Vagina (tissue), 2 donors: ENCODE measurements at places on chromosomes 5 and 9.
A peak's percentile ranks its signal among the peaks of the same experiment; 100 is the strongest.

- H3K4me1 ChIP-seq, result peaks cover 14% of the 10 kb centered on the region
- no peak overlapping the region for H3K27ac ChIP-seq
Measured at GRCh38 chr5:170278611-170279458, 18.7 kb downstream of the LCP2 start.

DNA sequence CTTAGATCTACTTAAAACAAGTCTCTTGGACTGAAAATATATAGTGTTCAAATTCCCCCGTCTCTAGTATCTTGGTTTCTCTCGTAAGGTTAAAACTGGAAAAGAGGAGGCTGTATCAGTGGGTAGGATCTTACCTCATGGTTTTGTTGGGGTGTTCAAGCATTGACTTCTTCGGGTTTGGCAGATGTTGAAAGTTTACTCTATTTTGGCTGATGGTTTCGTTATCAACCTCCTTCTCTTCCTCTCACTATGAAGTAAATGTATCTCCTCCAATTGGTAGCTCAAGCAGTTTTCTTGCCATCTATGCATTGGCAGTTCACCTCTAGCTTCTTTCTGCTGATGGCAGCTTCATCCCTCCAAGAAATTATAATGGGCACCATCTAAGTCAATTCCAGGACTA, 506.5 kb upstream of the GRIN3A start:
- no peaks in the 10 kb centered on the region for H3K27me3 ChIP-seq
- no peaks in the 10 kb centered on the region for H3K36me3 ChIP-seq
- H3K27ac ChIP-seq, result no peak overlapping the region
- H3K4me3 ChIP-seq, result no peak overlapping the region
- H3K4me1 ChIP-seq, result no peaks in the 10 kb centered on the region

DNA sequence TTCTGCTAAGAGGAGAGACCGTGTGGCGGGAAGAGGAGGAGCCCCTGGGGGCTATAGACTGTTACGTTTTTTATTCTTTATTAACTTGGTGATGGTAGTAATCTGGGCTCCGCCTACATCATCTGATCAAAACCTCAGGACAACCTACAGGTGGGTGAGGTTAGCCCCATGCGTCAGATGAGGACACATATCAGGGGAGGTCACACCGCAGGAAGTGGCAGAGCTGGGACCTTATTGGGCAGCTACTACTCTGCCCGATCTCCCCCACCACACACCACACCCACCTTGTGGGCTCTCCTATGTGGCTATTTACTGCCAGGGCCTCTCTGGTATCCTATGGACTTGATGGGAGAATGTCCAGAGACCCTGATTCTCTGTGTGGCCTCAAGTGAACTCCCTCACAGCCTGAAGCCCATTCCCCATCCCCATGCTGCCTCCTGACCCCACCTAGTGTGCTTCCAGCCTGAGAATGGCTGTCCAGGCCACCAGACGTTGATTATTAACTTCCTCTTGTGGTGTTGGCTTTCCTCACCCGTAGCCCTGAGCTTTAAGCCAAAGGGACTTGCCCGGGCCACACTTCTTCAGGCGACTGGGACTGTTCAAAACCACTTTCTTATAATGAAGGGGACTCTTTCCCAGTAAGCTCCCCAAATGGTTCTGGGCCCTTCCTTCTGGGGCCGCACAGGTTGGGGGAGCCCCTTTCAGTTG, 8.2 kb downstream of the UNC5A start:
- no peak for DNase-seq
- no peaks in the 10 kb centered on the region for H3K27me3 ChIP-seq
- H3K4me3 ChIP-seq, result no peak overlapping the region
- H3K4me1 ChIP-seq, result peaks cover 17% of the 10 kb centered on the region

GRCh38 chr5:168779333-168779732, 200.2 kb upstream of the PANK3 start:
- no peaks in the 10 kb centered on the region for H3K4me1 ChIP-seq
- no peak overlapping the region for H3K4me3 ChIP-seq

DNA sequence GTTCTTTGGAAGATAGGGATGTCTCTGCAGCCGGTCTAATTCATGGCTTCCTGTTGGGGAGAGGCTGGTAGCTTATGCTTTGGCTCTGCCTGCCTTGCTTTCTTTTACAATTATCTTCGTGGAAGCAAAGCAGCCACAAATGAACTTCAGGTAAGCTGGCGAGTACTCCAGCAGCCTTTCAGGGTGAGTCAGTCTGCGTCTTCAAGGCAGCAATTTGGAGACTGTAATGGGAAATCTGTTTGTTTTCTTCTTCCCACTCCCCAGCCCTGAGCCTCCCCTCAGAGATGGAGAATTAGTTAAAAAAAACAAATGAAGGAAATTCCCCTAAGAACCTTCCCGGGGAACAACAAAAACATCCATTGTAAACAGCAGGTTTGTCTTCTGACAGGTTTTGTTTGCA, 100.1 kb downstream of the PSAT1 start:
- H3K36me3 ChIP-seq, result no peaks in the 10 kb centered on the region
- H3K4me1 ChIP-seq, result no peaks in the 10 kb centered on the region
- no peak overlapping the region for H3K4me3 ChIP-seq
- H3K27me3 ChIP-seq, result no peaks in the 10 kb centered on the region

DNA sequence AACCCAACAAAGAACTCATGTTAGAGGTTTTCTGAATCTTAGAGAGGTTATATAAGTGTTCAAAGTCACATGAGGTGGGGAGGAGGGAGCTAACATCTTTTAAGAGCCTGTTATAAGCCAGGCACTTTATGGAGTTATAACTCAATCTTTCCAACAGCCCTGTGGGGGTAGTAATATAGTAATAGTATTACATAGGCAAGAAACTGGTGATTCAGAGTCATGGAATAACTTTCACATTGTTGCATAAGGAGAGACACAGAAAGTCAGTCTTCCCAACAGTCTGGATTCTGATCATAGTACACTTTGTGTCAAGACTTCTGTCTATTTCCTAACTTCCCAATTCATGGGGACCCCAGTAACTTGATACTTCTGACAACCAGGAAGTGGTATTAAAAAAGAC, 89.2 kb downstream of the ACER2 start:
- H3K4me1 ChIP-seq, result no peaks in the 10 kb centered on the region
- no peak overlapping the region for H3K4me3 ChIP-seq
- no peaks in the 10 kb centered on the region for H3K36me3 ChIP-seq
- H3K27me3 ChIP-seq, result no peaks in the 10 kb centered on the region
- no peak overlapping the region for H3K27ac ChIP-seq
- DNase-seq, result no peak

DNA sequence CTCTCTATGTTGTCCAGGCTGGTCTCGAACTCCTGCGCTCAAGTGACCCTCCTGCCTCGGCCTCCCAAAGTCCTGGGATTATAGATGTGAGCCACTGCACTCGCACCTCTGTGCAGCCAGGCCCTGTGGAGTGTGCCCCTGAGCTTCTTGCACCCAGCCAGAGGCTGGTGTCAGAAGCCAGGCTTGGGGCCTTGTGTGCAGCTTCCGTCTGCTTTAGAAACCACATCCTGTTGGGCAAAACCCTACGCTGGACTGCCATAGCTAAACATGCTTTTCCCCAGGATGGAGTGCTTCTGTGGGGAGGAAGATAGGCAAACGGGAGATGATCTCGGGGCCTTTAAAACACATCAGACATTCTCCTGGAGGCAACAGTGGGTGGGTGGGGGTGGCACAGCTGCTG, 40.1 kb downstream of the PRRT1B start:
- no peaks in the 10 kb centered on the region for H3K27me3 ChIP-seq
- no peak overlapping the region for H3K27ac ChIP-seq
- H3K4me3 ChIP-seq, result no peak overlapping the region
- no peaks in the 10 kb centered on the region for H3K36me3 ChIP-seq
- DNase-seq, result no peak

DNA sequence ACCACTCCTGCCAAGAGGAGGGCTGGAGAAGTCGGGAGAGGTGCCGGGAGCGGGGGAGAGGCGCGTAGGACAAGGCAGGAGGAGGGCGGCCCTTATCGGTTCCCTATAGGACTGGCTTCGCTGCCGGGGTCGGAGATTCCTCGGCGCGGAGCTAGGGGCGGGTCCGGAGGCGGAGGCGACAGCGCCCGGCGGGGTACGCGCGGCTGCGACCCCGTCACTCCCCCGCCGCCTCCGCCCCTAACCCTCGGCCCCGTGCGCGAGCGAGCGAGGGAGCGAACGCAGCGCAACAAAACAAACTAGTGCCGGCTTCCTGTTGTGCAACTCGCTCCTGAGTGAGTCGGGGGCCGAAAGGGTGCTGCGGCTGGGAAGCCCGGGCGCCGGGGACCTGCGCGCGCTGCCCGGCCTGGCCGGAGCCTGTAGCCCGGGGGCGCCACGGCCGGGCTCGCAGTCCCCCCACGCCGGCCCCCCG, 2.0 kb downstream of the GLIS3 start:
- H3K27ac ChIP-seq, result peak overlapping the region; percentile 92
- no peaks in the 10 kb centered on the region for H3K27me3 ChIP-seq
- peaks cover 19% of the 10 kb centered on the region for H3K4me1 ChIP-seq
- no peaks in the 10 kb centered on the region for H3K36me3 ChIP-seq

DNA sequence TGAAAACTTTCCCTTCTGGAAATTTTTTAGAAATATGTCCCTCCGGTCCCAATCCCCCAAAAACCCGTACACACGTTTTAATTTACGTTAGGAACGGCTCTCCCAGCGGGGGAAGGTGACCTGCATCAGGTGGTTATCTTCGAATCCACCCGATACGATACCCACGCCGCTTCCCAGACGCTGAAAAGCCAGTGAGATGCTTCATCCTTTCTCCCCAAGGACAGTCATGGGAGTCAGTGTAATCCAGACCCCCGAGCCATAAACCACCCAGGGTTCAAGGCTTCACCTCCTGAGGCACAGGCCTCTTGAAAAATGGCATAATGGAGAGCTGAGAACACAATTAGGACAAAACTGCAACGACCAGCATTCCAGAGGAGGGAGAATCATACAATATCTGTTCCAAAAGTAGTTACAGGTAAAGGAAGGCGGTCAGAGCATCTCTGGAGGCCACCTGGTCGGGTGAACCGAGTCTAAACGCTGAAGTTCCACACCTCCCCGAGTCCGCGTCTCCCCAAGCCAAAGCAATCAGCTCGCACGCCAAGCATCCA, 857 bp downstream of the FAM169A start:
- no peaks in the 10 kb centered on the region for H3K27me3 ChIP-seq
- DNase-seq, result no peak
- H3K27ac ChIP-seq, result peak overlapping the region; percentile 22
